Activated CD4-positive, alpha-beta T cell treated with anti-CD3 and anti-CD28 coated beads for 48 hours (primary cell): ENCODE measurements at places on chromosomes 7 and 10.

- no peak for DNase-seq
These were observed 10.2 kb downstream of the ATP6V0E2 start for GRCh38 chr7:149884016-149884415.

DNA sequence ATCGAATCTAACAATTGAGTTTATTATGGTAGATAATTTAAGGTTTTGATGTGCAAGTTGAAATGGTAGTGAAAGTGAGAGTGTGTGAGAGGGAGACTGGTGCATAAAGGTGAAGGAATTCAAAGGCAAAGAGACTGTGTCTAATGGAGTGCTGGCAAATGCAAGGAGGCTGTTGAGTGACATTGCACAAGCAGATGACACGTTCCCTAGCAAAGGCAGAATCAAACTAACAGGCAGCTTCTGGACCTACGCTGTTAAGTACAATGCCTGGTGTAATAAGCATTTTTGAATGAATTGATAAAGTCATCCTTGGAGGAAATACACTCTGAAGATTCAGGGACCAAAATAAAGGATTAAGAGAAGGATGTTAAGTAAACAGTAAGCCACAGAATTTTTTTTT lies 11.7 kb upstream of the GPR141 start:
- DNase-seq = no peak

GRCh38 chr7:141456298-141456697 lies 94.9 kb upstream of the AGK start:
- no peak for DNase-seq

DNA sequence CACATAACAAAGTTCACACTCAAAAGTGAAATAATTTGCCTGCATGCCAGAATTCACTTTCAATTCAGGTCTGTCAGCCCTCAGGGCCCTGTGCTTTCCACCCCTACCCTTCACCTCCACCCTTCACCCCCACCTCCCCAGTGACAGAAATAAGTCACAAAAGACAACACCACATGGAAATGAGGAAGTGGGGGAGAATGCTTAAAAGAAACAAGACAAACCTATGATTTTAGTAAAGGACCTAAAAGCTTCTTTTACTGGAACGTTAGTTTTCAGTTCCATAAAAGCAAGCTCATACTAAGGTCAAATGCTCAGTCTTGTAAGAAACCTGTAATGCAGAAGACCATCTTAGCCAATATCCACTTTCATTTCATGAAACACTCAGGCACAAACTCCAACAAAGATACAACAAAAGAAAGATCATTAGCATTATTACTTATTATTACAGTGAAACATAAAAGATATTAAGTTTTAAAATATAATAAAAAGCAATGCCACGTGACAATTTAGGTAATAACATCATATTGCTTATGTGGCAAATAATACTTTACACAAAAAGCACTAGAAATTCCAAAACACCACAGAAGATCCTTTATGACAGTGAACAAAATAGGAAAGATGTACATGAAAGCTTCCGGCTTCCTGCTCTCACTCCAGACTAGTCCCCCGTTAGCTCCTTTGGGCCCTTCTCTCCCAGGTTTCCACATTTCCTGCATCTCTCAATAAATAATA lies 112.1 kb downstream of the LMBR1 start:
- peak; percentile 52 for DNase-seq

DNA sequence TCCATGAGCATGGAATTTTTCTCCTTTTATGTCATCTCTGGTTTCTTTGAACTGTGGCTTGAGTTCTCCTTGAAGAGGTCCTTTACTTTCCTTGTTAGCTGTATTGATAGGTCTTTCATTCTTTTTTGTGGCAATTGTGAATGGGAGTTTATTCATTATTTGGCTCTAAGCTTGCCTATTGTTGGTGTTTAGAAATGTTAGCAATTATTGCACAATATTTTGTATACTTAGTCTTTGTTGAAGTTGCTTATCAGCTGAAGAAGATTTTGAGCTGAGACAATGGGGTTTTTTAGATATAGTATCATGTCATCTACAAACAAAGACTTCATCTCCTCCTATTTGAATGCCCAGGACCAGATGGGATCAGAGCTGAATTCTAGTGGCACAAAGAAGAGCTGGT lies 1143.8 kb downstream of the XPNPEP1 start:
- DNase-seq = no peak

- DNase-seq = peak; percentile 31
These were observed 268.0 kb downstream of the ZEB1 start for GRCh38 chr10:31586723-31587638.

DNA sequence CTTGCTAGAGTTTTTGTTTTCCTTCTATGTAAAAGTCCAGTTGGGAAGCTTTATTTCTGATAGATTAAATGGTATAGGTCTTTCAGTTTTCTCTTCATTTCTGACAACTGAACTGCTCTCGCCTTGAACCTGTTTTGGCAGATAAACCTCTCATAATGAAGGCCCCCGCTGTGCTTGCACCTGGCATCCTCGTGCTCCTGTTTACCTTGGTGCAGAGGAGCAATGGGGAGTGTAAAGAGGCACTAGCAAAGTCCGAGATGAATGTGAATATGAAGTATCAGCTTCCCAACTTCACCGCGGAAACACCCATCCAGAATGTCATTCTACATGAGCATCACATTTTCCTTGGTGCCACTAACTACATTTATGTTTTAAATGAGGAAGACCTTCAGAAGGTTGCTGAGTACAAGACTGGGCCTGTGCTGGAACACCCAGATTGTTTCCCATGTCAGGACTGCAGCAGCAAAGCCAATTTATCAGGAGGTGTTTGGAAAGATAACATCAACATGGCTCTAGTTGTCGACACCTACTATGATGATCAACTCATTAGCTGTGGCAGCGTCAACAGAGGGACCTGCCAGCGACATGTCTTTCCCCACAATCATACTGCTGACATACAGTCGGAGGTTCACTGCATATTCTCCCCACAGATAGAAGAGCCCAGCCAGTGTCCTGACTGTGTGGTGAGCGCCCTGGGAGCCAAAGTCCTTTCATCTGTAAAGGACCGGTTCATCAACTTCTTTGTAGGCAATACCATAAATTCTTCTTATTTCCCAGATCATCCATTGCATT lies 27.1 kb downstream of the MET start:
- no peak for DNase-seq

DNA sequence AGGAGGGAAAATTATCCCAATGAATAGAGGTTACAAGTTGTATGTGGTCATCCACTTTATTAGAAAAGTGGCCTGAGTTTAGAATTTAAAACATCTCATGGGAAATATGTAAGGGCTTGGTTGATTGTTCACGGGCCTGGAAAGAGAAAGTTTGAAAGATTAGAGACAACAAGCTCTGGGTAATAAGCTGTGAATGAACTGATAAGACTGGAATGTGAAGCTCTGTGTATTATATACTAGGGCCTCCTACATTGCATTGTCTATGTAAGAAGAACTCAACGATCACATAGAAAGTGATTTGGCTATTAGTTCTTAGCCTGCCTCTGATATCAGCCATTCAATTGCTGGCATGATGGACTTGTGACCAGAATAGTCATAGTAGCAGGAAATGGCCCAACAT lies 199.2 kb upstream of the MAGI2 start:
- no peak for DNase-seq

DNA sequence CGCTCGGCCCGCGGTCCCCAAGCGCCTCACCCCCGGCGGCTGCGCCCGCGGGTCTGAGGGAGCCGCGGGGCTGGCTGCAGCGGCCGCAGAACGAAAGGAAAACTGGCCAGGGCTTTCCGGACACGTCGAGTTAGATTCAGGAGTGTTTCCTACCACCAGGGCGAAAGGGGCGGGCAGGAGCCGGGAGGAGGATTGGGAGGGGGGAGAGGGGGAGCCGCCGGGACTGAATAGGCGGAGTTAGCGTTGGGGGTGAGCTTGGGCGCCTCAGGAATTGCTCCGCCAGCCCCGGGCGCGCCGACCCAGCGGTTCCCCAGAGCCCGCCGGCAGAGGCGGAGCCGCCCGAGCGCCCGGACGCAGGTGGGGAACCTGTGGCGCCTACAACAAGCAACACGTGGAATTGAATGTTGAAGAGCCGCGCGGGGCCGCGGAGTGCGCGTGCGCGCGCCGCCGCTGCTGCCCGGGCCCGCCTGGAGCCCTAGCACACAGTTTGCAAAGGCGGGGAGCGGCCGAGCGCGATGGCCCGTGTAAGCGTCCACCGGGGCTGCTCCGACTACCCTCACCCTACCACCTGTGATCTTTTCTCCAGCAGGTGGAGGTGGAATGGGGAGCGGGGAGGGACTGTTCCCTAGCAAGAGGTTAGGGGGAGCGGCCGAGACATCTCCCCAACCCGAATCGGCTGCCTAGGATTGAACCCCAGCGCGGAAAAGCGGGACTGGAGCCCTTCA lies at the start of gene CADPS2:
Gene CADPS2 (minus strand): TSS at position 104 of the 725 bp plus-strand sequence. CDS start 123 bp downstream, outside the sequence.
- DNase-seq = peak; percentile 42
